Stimulated activated CD8-positive, alpha-beta memory T cell treated with anti-CD3 and anti-CD28 coated beads, Interleukin-4, amount 100 ng/mL, for 1 hour (primary cell): ENCODE measurements at places on chromosomes 3 and 15.

- DNase-seq, result no peak
Measured at GRCh38 chr3:148534089-148534988, 163.4 kb upstream of the AGTR1 start.

DNA sequence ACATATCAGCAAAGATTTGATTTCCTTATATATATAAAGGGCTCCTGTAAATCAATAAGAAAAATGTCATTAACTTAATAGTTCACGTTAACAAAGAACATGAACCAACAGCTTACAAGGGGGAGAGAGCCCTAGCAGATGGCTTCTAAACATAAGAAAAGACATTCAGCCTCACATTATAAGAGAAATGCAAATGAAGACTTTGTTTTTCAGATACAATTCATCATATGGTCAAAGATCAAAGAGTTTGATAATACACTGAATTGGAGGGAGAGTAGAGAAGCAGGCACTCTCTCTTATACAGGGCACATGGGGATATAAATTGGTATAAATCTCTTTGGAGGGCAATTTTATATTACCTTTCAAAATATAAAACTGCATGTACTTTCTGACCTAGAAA, 21.1 kb downstream of the RBP2 start:
- no peak for DNase-seq

GRCh38 chr3:46286947-46287565, 44.8 kb downstream of the CCR3 start:
- no peak for DNase-seq

DNA sequence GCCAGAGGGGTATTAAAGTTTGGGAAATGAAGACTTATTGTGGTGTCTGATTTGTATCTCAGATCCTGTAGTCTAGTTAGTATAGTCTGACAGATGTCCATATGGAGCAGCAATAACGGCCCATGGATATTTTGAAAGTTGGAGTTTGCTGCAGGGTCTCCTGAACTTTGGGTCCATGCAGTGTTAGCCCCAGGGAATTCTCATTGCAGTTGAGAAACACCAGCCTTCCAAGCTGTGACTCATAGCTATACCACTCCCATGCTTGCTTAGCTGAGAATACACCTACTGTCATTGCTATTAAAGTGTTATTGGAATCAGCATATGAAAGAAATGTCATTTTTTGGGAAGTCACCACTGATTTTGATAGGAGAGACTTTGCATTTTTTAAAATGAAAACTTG, 29.2 kb downstream of the TMOD2 start:
- DNase-seq, result no peak

DNA sequence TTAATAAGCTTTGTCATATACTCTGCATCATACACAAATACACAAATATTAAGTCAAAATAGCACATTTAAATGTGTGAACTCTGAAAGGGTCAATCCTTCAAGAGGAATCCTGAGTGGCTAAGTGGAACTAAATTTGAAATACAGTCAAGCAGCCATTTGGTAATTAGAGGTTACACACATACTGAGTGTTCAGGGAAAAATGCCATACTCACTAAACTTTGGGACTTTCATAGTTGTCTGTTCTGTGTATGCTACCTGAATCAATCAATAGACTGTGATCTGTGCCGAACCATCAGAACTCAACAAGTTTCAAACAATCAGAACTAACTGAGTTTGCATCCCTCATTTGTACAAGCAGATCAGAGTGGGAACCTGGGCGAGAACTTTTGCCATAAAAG, 15.3 kb downstream of the ANKRD28 start:
- DNase-seq, result no peak
